H1 (cell line): ENCODE measurements at places on chromosomes 1 and 21. TPM values are rescaled to one million over a fixed set of nuclear protein-coding genes. Genes with fewer than 3 reads are reported as not detected.

Gene KIAA0040
- 8.0 and 11.0 TPM in 2 replicates for polyA plus RNA-seq

DNA sequence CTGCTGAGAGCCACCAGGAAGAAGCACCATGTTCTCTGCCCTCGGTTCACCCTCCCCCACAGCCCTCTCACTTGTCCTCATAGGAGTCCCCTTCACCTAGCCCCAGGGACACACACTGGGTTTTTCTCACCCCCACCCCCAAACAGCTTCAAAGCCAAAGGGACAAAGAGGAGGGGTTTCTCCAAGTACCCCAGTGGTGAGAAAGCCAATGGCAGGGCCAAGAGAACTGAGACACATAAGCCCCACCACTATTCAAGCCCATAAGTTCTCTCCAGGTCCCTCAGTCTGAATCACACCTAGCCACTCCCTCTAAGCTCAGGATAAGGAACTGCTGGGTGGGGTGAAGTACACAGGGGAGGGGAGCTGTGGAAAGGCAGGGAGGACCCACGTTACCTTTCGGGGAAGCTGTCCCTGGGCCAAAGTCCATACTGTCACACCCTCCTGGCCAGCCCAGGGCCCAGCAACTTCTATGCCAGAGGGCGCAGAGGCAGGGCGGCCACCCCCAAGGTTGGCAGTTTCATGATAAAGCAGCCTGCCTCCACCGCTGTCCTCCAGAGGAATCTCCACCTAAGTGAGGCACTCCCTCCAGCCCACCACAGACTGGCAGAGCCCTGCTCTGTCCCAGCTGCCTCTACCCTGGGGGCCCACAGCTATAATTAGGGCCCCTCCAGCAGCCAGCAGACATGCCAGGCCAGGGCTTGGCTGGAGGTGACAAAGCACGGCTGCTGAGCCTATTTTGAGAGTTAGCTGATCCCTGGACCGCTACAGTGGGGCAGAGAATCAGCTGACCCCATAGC is 39.0 kb upstream of the PPP1R15B start:
- H3K27ac ChIP-seq = no peak overlapping the region
- no peak for DNase-seq
- peaks cover 2% of the 10 kb centered on the region; the same call in 1 of the 2 replicates for H3K36me3 ChIP-seq
- peaks cover 32% of the 10 kb centered on the region for H3K4me1 ChIP-seq
- no peaks in the 10 kb centered on the region for H3K27me3 ChIP-seq

DNA sequence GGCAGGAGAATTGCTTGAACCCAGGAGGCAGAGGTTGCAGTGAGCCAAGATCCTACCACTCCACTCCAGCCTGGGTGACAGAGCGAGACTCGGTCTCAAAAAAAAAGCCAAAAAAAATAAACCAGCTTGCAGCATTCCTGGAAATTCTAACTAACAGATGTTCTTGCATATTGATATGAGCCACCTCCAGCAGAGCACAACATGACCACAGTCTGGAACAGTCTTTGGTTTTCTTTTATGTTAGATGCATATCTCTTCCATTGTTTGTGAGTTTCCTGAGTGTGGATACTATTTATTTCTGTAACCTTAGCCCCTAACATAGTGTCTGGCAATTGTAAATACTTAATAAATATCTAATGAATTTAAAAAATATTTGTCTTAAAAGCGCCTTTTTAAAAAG is 23.9 kb downstream of the IFNAR1 start:
- no peaks in the 10 kb centered on the region for H3K27me3 ChIP-seq
- no peaks in the 10 kb centered on the region for H3K4me1 ChIP-seq
- DNase-seq = no peak

DNA sequence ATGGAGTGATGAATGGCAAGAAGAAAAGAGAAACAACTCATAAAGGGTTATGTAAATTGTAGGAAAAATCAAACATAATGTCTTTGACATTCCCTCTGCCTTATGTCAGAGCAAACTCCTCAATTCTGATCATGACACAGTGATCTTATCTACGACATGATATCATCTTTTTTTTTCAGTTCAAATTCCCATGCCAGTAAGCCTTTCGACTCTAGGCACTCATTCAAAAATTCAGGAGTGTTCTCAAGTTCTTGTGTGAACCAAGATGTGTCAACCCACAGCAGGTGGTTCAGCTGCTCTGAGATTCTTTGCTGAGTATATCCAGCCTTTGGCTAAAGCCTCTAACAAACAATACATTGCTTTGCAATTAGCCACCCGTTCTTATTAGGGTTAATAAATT is 97.1 kb upstream of the ESRRG start:
- DNase-seq = no peak
- H3K4me1 ChIP-seq = 0 out of 2 replicates have a peak, but pooled peaks cover 10% of the 10 kb centered on the region
- H3K27ac ChIP-seq = no peak overlapping the region
- no peaks in the 10 kb centered on the region for H3K36me3 ChIP-seq
- H3K27me3 ChIP-seq = no peaks in the 10 kb centered on the region

DNA sequence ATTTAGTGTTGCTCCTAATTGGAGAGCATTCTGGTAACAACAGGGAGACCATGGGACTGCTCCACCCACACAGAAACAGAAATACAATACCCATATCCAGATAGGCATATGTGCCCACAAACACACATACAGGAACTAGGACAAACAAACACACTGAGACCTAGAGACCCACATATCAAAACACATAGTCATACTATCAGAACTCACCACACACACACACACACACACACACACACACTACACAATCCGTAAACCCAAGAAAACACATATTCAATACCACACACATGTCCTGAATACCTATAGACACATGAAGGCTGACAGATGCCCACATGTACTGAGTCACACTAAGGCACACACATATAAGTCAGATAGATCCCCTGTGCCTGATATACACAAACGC is 3.5 kb upstream of the NFASC start:
- H3K27me3 ChIP-seq = no peaks in the 10 kb centered on the region
- peaks cover 8% of the 10 kb centered on the region for H3K4me1 ChIP-seq
- H3K27ac ChIP-seq = no peak overlapping the region
- no peaks in the 10 kb centered on the region for H3K36me3 ChIP-seq

DNA sequence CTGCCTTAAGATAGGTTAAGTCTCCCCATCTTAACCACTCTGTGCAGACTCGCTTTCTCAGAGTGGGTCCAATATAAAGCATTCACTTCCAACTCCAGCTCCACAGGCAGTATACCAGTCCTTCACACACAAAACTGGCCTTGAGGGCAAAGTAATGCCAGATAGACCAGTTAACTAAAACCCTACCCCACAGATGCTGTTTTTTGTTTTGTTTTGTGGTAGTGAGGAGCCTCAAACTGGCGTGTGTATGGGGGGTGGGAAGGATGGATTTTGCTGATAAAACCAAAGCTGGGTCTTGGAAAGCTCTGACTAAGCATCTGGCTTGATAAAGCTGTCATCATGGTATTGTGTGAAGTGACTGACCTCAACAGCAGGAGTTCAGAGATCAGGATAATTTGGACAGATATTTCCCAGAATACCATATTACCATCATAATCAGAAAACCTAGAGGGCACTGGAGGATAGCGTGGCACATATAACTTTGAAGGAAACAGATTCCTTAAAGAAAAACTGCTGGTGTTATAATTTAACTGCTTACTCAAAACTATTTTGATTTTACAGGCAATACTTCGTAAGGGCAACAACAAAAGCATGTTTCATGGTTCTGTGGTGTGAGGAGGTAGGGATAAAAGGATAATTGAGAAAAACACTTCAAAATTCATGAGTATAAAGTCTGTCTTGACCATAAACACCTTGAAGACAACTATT is 29.6 kb upstream of the CPLANE2 start:
- no peak overlapping the region for H3K4me3 ChIP-seq
- no peaks in the 10 kb centered on the region for H3K27me3 ChIP-seq
- no peaks in the 10 kb centered on the region for H3K4me1 ChIP-seq
- no peak for DNase-seq
